ENCODE measurements at places on chromosomes 2 and 18.

DNA sequence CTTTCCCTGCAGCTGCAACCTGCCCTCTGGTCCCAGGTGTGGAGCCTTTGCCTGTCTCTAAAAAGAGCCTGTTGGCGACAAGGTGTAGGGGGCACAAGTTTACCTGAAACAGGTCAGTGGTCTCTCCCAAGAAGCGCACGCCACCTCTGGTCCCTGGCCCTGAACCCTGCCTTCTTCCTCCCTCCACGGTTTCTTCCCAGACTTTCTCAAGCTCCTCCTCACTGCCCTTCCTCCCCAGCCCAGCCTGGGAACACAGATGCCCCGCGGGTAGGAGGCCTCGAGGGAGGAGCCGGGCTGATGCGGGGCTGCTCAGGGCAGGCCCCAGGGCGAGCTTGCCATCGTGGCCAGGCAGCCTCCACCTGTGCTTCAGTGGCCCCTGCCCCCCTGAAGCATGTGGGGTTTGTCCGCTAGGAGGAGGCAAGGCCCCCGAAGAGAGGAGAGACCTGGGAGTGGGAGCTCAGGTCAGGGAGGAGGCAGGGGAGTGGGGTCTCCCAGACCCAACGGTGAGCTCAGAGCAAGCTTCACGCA, 89.5 kb downstream of the SMAD7 start:
- no peak for DNase-seq

DNA sequence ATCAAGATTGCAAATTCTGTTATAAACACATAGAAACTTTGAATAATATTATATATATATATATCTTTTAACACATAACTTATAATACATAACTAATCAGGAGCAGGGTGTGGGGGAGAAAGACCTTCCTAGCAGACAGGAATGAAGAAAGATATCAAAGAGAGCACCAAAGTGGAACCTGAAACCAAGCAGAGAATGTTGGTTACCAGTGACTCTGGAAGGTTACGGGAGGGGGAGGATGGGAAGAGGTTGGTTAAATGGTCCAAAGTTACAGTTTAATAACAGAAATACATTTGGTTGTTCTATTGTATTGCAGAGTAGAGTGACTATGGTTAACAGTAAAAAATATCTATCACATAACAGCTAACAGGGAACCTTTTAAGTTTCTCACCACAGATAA, 366.7 kb downstream of the LRRTM4 start:
- DNase-seq, result no peak

DNA sequence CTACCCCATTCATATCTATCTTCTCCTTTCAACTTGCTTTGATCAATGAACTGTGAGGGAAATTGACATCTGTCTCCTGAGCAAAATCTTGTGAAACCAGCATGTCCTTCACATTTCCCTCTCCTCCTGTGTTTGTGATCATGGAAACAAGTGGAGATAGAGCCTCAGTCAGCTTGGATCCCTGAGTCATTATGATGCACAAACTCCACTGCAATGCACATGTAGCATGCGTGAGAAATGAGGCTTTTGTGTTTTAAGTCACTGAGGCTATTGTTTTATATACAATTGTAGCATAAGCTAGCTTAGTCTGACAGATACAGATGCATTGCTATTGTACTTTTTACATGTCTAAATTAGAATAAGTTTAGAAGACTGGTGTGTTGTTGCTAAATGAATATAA, 85.2 kb upstream of the HNMT start:
- peak; percentile 1 for DNase-seq

GRCh38 chr2:161136696-161137324, 23.4 kb upstream of the TANK start:
- peak; percentile 74 for DNase-seq

DNA sequence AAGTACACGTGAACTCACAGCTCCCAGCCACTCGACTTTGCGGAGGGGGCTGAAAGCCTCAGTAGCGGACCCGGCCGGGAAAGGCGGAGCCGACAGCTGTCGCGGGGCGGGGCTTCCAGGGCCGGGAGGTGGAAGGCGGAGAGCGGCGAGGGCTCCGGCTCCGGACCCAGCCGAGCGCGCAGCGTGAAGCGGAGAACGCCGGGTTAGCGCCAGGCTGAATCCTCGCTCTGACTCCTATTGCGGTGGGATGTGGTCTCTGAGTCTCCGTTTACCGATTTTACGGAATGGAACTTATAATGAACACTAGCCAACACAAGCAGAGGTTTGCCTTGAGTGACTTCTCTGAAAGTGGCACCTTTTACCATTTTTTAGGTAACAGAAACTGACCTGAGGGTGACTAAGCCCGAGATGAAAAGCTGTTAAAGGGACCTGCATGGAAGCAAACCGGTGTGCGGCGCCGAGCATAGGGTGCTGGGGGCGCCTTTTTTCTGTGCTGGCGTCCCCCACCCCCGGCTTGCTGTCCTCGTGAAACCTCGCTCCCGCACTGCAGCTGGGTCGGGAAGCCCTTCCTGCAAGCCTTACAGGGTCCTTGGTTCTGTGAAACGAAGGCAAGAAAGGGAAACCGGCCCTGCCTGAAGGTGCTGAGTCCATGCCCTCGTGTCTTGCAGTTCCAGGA, 72.9 kb downstream of the EN1 start:
- DNase-seq, result peak; percentile 47

GRCh38 chr18:21904856-21905255, 164.3 kb downstream of the MIB1 start:
- DNase-seq, result no peak

- DNase-seq, result no peak
Observed at GRCh38 chr2:65922794-65923193, 490.4 kb upstream of the SPRED2 start.

DNA sequence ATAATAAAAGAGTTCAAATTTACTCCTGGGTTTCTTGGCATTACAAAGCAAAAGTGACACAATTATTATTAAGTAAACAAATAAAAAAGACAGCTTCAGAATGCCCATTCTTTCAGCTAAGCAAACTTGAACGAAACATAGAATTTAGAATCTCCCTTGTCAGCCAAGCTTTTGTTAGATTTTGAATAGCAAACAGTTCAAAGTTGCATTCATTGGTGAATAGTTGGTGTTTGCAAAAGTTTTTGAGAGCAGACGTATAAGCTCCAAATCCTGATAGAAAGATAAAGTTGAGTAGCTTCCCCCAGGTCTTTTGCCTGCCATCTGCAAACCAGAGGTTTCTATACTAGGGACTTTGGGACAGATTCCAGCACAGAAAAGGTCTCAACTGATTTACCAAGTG, 434.3 kb upstream of the TNP1 start:
- no peak for DNase-seq

DNA sequence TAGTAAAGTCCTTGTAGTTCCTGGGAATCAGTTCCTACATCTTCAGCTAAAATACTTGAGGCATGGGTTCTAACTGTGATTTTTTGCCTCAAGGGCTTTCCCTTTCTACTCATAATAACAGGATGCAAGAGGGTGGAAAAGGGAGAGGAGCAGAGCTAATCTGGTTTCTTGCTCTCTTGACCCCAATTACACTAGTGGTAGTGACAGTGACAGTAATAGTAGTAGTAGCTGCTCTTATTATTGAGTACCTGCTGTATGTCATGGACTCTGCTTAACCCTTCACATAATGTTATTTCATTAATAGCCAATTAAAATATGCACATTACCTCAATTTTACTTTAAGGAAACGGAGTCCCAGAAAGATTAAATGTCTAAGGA, 214.8 kb upstream of the HNRNPA3 start:
- DNase-seq, result no peak

DNA sequence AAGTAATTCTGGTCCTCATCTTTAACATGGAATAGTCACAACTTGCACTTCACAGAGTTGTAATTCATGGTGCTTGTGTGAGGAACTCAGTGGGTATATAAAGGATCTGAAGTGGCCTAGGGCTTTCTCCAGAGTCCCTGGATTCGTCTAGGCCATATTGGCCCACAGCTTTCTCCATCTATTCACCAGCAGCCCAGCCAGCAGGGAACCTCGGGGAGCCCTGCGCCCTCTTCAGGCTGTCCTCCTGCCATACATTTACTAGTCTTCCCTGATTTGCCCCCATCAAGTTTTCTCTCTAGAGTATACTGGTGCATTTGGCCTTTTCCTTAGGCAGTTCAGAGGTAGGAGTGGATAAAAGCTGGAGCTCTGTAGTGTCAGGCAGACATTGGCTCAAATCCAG, 278.3 kb downstream of the MYCN start:
- DNase-seq, result no peak

GRCh38 chr18:73696698-73697097, 450.9 kb downstream of the FBXO15 start:
- no peak for DNase-seq

GRCh38 chr2:6956566-6956965, 39.4 kb downstream of the RNF144A start:
- no peak for DNase-seq

- DNase-seq, result no peak
Observed at GRCh38 chr2:144349674-144350073, 170.2 kb downstream of the ZEB2 start.

DNA sequence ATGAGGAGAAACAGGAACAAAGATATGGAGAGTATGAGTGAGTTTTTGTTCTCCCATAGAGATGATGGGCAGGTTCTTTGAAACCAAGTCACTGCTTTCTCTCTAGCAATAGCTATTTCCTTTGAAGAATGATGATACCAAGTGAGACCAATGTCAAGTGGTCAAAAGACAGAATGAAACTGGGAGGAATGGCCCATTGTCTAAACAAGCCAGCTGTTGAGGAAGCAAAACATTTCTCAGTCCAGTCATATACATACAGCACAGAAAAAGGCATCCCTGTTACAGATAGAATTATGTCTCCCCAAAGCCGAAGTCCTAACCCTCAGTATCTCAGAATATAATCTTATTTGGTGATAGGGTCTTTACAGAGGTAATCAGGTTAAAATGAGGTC, 66.1 kb upstream of the EPC2 start:
- DNase-seq, result no peak

GRCh38 chr2:16055848-16056580, 115.7 kb downstream of the MYCN start:
- DNase-seq, result no peak

DNA sequence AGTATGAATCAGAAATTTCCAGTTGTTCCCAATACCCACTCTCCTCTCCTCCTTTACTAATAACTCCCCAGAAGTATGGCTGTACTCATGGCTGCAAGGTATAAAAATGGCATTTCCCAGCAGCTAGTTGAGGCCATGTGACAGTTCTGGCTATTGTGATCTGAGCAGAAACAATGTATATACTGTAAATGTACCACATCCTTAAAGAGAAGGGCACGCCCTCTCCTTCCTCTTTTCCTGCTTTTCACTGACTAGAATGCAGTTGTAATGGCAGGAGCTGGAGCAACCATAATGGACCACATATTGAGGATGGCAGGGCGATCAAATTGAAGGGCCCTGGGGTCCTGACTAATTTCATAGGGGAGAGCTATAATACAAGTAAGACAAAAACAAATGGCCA, 211.2 kb downstream of the TNS1 start:
- no peak for DNase-seq

- no peak for DNase-seq
Observed at GRCh38 chr2:240934701-240935102, 28.6 kb downstream of the CROCC2 start.

GRCh38 chr2:76280686-76281085, 570.0 kb upstream of the GCFC2 start:
- DNase-seq, result no peak

- DNase-seq, result no peak
Observed at GRCh38 chr2:237650455-237650850, 23.1 kb downstream of the LRRFIP1 start.

- no peak for DNase-seq
Observed at GRCh38 chr2:7566382-7566881, 649.2 kb downstream of the RNF144A start.

DNA sequence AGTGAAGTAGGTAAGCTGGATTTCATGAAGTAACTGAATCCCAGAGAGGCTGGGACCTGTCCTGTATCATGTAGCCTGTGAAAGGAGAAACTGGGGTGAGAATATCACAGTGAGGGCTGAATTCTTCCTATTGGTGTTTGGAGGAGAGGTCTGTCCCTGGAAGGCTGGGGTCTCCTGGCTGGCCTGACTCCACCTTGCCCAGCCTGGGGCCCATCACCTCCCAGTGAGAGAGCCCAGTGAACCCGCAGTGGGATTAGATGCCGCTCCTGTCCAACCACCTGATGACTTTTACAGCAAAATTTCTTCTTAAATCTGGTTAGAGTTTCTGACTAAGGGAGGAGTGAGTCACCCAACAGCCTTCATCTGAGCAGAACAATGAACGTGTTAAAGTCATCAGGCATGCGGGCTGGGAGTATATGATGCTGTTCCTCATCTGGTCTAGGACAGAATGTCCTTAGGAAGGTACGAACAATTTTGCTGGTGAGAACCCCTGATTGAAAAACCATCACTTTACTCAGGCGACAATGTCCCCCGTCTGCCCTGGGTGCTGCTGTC, 152.9 kb downstream of the LPIN1 start:
- peak; percentile 86 for DNase-seq

DNA sequence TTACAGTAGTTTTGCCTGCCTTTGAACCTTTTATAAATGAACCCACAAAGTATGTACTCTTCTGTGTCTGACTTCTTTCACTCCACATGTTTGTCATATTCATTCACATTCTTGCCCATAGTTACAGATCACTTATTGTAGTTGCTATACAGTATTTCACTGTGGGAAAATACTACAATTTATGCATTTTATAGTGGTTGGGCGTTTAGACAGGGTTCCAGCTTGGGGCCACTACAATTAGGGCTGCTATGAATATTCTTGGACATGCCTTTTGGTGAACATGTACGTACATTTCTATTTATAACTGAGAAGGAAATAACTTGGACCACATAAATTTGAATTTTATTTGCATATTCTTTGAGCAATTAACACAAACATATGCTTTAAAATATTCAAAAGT, 15.4 kb upstream of the PMAIP1 start:
- DNase-seq, result no peak

DNA sequence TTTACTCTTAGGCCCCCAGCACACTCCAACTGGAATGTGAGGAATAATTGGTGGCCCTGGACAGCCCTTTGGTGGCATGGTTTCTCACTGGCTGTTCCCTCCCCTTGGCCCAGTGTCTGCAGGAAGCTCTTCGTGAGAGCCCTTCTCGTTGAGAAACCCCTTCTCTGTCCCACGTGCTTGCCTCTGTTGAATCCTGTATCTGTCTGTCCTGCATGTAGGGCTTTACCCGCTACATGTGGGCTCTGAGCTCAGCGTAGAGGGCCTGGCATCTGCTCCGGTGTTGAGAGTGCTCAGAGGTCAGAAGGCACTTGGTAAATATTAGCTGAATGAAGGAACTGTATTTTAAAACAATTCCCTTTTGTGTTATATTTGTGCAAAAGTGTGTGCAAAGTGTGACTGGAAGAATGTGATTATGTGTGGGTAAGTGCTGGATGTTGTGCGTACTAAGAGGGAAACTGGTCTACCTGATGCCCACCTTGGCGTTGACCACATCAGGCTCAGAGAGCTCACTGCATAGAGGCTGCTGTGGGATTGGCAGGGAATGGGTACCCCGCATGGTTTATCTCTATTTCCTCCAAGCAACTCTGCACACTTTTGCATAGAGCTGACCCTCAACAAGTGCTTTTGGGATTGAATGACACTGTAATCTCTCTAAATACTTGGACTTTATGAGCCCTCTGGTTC, 40.0 kb downstream of the RNF144A start:
- no peak for DNase-seq

- peak; percentile 49 for DNase-seq
Observed at GRCh38 chr2:185738679-185739472, at the start of gene FSIP2. Gene FSIP2 (plus strand): TSS chr2:185738804. CDS start chr2:185738895, 91 bp downstream.

- peak; percentile 57 for DNase-seq
Observed at GRCh38 chr2:210663631-210664089, 107.3 kb downstream of the CPS1 start.

GRCh38 chr2:181790716-181791649, 100.5 kb upstream of the ITPRID2 start:
- peak; percentile 98 for DNase-seq

- DNase-seq, result no peak
Observed at GRCh38 chr2:23122681-23123215, 262.2 kb upstream of the KLHL29 start.

GRCh38 chr2:197182668-197183067, 127.9 kb downstream of the ANKRD44 start:
- DNase-seq, result no peak
